Naive thymus-derived CD4-positive, alpha-beta T cell (primary cell): ENCODE measurements at places on chromosomes 7 and 10. TPM values are rescaled to one million over a fixed set of nuclear protein-coding genes. Genes with fewer than 3 reads are reported as not detected.

GRID2IP gene
- 0.69 TPM for total RNA-seq

DNA sequence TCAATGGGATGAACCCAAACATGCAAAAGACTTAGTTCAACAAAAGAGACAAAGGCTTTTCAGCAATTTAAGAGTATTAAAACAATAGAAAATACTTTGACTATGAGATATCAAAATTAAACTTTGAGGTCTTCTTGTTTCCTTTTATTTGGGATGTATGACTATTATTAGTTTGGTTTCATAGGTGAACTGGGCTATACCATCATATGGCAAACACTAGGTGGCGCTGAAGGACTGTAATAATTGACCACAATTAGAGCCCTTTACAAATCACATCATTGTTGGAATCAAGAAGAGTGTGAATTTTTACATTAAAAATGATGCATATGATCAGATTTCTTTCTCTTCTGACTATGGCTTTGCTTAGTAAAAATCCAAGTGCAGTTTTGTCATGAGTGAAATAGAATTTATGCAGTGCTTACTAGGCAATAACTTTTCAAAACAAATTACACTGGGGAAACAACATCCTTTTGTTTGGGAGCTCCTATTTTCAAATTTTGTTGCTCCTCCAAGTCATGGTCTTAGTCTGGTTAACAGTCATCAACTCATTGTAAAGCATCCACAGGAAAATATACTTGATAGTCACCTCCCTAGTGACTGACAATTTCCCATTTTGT lies 14.7 kb upstream of the NXPH1 start:
- H3K36me3 ChIP-seq = no peaks in the 10 kb centered on the region
- H3K4me1 ChIP-seq = no peaks in the 10 kb centered on the region
- no peak overlapping the region for H3K4me3 ChIP-seq
- DNase-seq = peak; percentile 44

SEMA3C gene
- total RNA-seq = not detected in 2 replicates

DNA sequence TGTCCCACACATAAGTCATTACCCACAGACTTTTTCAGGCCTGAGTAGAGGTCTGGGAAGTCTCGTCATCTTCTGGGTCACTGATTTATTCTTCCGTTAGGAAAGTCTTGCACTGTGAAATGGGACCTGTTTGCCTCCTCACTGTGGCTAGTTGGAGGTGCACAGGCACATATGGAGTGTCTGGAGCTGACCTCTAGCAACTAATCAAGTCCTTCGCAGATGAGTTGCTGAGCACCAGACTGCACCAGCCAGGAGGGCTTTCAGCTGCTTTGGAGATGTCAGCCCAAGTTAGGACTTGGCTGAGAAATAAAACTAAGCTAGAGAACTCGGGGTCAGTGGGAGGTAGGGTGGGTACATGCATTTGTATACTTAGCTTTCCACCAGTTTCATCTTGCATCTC lies 578.0 kb downstream of the GRID1 start:
- DNase-seq = no peak
- no peaks in the 10 kb centered on the region for H3K36me3 ChIP-seq
- no peak overlapping the region for H3K27ac ChIP-seq
- H3K4me1 ChIP-seq = no peaks in the 10 kb centered on the region
- H3K4me3 ChIP-seq = no peak overlapping the region
- H3K27me3 ChIP-seq = no peaks in the 10 kb centered on the region

DNA sequence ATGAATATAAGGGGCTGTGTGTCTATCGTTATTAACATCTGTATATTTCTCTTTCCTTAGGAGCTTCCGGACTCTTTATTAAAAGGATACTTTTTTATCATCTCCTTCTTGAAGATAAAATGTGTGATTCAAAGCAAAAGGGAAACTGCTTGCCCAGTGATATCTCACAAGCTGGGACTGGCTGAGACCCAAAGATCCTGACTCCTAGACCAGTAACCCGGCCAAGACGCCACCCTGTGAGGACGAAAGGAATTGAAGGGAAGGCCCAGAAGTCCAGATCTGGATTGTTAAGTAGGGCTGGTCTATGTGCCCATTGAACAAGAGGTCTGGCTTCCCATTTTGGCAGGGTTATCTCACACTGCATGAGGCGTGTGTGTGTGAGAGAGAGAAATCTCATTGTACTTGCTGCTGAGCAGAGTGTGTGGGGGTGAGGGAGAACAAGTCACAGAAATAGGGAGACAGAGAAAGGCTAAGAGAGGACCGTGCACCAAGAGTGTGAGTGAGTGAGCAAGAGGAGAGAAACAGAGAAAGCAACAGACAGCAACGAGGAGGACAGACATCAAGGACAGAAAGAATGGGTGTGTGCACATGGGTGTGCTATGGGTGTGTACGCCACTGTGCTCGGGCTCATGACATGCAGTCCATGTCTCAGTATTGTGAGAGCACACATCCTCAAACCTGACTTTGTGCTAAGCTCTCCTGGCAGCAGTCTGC lies 75.4 kb downstream of the PLXNA4 start:
- DNase-seq = no peak
- no peak overlapping the region for H3K4me3 ChIP-seq
- H3K36me3 ChIP-seq = no peaks in the 10 kb centered on the region
- no peaks in the 10 kb centered on the region for H3K27me3 ChIP-seq
- no peaks in the 10 kb centered on the region for H3K4me1 ChIP-seq

ITPRID1 gene
- total RNA-seq = not detected

DNA sequence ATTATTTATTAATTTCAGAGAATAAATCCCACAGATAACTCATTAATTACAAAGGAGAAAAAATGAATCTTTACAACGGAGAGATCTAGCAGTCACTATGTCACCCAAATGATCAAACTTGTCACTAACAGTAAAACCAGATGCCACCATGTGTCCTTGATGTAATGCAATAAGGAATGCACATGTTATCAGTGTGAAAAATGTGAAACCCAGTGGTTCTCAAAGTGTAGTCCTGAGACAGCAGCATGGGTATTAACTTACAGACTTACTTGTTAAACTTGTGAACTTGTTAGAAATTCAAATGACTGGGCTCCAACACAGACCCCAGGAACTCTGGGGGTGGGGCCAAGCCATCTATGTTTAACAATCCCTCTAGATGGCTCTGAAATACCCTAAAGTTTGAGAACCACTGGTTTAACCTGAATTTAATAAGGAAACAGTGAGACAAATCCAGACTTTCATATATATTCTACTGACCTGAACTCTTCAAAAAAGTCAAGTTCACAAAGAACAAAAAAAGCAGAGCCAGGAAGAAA lies 77.4 kb downstream of the RNLS start:
- H3K4me3 ChIP-seq = no peak overlapping the region
- no peaks in the 10 kb centered on the region for H3K27me3 ChIP-seq
- no peaks in the 10 kb centered on the region for H3K36me3 ChIP-seq
- H3K27ac ChIP-seq = no peak overlapping the region
- no peak for DNase-seq
- no peaks in the 10 kb centered on the region for H3K4me1 ChIP-seq

GRCh38 chr7:88775838-88776237 lies 16.3 kb downstream of the ZNF804B start:
- no peaks in the 10 kb centered on the region for H3K4me1 ChIP-seq
- no peak overlapping the region for H3K4me3 ChIP-seq
- no peaks in the 10 kb centered on the region for H3K27me3 ChIP-seq
- DNase-seq = no peak
- H3K36me3 ChIP-seq = no peaks in the 10 kb centered on the region
- H3K27ac ChIP-seq = no peak overlapping the region

DNA sequence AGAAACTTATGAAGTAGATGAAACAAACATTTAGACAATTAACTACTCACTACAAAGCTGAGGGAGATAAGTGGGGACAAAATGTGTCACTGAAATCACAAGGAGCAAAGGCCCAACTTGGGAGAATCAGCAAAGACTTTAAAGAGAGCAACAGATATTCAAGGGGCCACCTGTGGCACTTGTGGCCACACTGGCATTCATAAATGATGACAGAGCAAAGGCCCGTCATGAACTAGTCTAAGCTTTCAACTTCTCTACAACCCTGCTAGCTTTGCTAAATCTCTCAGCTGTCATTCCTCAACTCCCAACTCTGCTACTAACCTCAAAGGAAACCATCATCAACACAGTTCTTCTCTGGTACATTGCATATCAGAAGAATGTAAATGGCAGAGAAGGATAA lies 178.4 kb downstream of the CPEB3 start:
- H3K4me1 ChIP-seq = no peaks in the 10 kb centered on the region
- H3K27me3 ChIP-seq = no peaks in the 10 kb centered on the region
- no peak overlapping the region for H3K4me3 ChIP-seq
- H3K27ac ChIP-seq = no peak overlapping the region
- H3K36me3 ChIP-seq = no peaks in the 10 kb centered on the region
